ENCODE measurements at places on chromosomes 6 and 20.

GRCh38 chr6:52115145-52115741, 27.8 kb upstream of the PKHD1 start:
- DNase-seq = no peak

GRCh38 chr6:46393940-46394337, 97.3 kb downstream of the RCAN2 start:
- DNase-seq = no peak

DNA sequence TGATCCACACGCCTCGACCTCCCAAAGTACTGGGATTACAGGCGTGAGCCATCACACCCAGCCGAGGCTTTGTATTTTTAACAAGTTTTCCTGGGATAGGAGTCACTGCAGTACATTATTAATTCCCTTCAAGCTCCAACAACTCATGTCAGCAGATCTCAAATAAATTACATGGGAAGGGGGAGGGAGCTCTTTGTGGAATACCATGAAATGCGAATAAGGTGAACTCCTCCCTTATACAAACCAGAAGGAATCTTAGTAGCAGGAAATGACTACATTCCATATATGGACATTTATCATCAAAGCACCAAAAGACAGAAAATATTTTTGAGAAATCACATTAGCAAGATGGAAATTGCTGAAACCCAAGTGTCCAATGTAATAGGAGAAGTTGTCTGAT, 2.9 kb downstream of the GSS start:
- DNase-seq = no peak

DNA sequence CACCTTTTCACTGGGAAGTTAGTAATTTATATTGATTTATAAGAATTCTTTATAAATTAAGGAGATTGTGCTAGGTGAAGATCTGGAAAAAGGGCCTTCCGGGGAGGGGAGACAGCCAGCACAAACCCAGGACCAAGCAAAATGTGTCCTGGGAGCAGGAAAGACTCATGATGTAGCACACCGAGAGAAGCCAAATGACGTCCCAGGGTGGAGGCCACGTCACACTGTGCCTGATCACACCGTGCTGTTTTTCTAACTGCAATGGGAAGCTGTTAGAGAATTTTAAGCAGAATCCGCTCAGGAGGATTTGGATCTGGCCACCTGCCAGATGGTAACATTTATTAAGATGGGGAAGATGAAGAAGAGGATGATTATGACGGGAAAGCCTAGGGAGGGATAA, 72.7 kb upstream of the AKAP12 start:
- no peak for DNase-seq

GRCh38 chr6:113683968-113684367, 173.2 kb upstream of the MARCKS start:
- DNase-seq = no peak

GRCh38 chr20:3400260-3401155, 7.0 kb downstream of the DNAAF9 start:
- DNase-seq = no peak

GRCh38 chr6:160190973-160191372, 67.6 kb downstream of the SLC22A2 start:
- no peak for DNase-seq

- no peak for DNase-seq
These were observed 17.7 kb downstream of the GFOD1 start for GRCh38 chr6:13469693-13470092.

DNA sequence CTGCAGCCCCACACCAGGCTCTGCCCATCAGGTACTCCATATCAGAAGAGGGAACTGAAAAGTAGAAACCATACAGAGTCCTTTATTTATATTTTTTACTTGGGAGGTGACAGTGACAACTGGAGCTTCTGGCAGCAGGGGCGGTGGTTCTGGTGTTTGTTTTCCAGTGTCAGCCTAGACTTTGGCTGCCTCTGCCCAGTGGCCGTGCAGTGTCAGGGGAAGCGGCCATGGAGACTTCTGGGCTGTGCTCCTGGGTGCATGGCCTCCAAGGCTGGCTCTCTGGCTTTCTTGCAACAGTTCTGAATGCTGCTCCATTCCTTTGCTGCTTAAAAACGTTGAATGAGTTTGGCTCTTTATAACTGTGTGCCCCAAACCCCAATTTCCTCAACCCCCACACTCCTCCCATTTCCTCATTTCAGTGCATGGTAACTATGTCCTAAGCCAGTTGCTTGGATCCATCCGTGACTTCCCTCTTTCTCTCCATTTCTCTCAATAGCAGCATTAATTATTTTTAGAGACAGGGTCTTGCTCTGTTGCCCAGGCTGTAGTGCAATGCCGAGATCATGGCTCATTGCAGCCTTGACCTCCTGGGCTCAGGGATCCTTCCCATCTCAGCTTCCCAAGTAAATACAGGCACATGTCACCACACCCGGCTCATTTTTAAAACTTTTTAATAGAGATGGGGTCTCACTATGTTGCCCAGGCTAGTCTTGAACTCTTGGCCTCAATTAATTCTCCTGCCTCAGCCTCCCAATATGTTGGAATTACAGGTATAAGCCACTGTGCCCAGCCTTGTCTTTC, 141.1 kb upstream of the SGK1 start:
- DNase-seq = no peak

DNA sequence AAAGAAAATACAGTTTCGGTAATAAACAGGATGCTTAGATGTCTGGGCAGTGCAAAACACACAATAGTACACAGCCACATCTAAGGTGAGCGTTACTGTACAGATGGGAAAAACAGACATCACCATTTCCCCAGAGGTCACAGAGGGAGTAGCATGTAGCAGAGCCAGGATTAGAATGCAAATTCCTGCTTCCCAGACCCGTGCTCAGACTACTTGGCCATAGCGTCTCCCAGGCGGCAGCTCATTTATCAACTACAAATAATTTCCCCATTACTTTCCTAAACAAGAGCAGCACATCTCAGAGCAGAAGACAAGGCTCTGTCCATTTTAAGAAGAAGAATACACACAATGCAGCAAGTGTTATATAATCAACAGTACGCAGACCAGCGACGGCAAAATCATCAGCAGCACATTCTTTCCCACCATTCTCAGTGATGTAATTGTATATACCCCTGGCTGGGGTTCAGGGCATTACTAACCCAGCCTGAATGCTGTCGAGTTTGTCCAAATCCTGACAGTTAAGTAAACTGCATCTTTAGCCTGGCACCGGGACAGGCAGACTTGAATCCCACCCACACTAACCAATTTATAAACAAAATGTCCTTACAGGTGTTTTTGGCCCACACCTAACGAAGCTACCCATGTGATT, 61.9 kb downstream of the CNKSR3 start:
- DNase-seq = peak; percentile 48

DNA sequence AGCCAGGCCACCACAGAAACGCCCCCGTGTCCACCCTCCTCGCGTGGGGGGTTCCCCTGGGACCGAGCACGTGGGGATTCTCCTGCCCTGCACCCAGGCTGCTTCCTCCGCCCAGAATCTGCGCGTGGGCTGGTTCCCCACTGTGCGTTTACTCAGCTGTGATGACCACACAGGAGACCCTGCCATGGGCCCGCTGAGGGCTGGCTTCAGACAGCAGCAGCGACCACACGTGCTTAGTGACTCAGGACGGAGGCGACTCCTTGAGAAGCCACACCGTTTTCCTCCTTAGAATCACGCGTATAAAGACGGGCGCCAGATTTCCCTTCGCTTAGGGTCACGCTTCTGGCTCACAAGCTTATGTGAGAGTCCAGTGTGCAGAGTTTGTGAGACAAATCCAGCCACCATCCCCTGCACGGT, 63.9 kb upstream of the PDE10A start:
- no peak for DNase-seq

- no peak for DNase-seq
These were observed 9.2 kb upstream of the PRSS16 start for GRCh38 chr6:27238010-27238983.

DNA sequence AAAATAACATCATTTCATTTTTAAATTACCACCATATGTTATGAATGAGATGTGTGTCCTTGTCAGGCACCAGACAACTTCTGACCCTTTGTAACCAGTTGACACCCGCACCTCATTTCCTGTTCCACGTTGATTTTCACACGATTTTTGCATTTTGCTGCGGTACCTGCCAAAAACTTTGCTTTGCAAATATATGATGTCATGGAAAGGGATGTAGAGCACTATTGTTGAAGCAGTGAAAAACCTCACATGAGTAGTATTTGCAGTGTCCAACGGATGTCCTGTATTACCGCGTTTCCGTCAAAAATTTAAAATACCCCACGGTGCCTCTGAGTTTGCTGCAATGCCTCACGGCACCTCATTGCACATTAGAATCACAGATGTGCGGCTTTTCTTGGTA, 115.6 kb downstream of the MTHFD1L start:
- no peak for DNase-seq

DNA sequence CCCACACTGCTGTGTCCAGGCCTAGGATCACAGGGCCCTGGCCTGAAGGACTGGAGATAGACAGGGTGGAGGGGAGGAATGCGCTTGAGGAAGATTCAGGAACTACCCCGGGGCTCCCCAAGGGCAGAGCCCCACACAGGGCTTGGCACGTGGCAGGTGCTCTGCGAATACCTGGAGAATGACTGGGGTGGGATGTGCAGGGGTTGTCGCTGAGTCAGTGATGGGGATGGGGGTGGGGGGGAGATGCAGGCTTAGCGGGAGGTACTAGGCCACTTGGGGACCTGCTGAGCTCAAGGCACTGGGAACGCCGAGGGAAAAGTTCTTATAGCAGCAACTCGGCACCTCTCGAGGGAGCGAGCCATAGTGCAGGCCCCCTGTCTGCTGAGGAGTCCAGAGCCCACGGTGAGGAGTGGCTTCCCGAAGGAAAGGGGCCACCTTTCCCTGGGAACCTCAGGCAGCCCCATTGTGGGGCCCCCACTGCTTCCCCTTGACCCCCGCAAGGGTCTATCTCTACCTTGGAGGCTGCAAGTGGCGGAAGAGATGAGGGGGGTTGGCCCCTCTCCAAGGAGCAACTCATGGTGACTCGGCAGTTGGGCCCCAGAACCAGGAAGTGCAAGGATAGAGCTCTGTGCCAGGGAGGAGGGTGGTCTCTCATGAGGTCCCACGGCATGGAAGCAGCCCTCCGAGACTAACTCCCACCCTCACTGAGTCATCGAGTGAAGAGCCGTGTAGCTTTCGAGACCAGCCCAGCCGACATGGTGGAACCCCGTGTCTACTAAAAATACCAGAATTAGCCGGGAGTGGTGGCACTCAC, 33.1 kb downstream of the SRC start:
- DNase-seq = no peak

DNA sequence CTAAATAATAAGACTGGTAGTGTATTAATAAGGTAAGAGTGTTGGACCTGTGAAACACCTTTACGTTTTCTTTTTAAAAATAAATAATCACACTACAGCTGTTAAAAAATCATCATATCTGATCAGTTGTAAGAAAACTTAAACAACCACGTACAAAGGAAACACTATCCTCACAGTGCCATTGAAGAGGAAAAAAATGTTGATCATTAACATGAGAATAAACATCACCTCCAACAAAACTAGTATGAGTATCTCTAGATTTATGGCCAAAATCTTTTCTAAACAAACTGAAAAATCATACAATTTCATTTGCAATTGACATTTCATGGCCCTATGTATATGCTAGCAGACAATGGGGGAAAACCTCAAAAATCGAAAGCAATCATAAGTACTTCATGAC, 590 bp downstream of the EYS start:
- no peak for DNase-seq

DNA sequence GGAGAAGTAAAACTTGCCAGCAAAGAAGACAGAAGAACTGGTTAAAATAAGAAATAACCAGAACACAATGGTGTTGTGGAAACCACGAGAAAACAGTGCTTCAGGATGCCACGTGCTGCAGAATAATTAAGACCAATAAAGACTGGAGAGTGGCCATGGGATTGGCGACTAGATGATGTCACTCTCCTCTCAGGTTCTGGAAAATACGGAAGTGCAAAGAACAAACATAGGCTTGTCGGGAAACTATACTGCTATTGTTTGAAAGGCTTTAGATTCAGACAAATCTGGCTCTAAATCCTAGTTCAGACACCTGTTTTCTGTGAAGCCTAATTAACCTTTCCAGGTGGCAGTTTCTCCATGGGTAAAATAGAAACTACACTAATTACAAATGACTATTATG, 138.4 kb upstream of the STXBP5 start:
- DNase-seq = no peak

DNA sequence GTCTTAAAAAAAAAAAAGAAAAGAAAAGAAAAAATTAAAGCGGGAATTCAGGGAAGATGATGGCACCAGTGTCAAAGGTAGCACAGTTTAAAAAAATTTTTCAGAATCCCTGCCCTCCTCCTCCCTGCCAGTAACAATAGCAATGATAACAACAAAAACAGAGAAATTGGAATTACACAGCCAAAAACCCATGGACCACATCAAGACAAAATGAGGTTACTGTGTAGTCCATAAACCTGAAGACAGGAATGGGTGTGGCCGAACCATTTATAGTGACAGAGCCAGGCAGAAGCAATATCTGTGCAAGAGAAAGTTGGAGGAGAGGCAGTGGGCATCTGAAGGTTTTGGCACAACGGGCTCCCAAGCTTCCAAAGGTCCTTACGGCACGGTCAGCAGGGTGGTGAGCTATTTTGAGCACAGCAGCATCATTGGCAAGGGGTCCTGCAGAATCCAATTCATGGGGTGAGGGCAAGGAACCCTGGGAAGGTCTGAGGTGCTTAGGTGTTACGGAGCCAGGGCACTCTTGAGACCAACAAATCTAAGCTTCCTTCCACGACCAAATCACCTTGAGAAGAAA, 202.3 kb downstream of the GMPR start:
- DNase-seq = no peak

GRCh38 chr6:11276911-11277274, 44.4 kb upstream of the NEDD9 start:
- DNase-seq = no peak

- peak; percentile 94 for DNase-seq
These were observed 176.4 kb downstream of the ARID1B start for GRCh38 chr6:156953479-156954146.

DNA sequence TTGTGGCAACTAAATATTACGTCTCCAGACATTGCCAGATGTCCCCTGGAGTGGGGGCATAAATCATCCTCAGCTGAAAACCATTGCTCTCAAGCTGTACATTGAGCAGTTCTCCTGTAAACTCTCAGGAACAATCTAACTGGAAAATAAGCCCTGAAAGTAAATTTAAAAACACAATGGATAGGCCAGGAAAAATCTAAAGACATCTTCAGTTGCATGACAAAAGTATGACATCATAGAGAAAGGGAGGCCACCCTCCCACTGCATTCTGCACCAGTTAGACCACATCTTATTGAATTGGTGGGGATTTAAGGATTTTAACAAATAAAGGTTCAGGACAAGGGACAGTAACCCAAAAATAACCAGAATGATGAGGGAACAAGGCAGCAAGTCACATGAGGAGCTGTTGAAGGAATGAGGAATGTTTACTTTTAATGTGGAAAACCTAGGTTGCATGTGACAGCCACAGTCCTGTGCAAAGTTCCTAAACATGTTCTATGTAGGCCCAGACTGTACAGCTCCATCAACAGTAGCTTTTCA, 5.3 kb downstream of the PLA2G7 start:
- no peak for DNase-seq

Data from AG09319 (cell line).